ENCODE measurements at places on chromosomes 7 and 10.

- no peak for DNase-seq
Measured at GRCh38 chr7:97513326-97513725, 218.6 kb upstream of the TAC1 start.

DNA sequence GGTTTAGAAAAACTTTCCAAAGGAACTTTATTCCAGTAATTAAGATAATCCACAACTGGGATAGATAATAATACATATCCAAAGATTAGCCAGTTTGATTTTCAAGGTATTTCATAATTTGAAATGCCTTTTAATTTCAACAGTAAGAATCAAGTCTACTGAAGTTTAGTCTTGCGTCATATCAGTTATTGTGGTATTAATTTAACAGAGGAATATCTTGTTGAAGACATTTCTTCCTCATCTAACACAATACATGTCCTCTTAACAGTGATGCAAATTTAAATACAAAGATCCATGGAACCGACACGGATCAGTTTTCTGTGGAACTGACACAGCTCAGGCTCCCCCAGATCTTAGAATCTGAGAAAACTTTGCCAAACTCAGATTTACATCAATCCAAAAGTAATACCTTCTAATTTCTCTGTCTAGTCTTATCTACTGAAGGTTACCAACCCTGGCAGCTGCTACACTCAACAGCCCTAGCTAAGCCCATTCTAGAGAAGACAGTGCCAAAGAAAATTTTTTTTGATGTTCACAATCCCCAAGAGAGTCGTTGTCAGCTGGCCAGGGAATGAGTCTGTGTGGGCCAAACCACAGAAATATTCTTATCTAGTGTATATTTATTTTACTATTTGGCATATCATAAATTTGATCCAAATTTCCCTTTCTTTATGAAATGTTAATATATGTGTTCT lies 365.2 kb upstream of the MEOX2 start:
- DNase-seq: no peak

GRCh38 chr10:24097751-24098207 lies 111.2 kb upstream of the KIAA1217 start:
- peak; percentile 43 for DNase-seq

DNA sequence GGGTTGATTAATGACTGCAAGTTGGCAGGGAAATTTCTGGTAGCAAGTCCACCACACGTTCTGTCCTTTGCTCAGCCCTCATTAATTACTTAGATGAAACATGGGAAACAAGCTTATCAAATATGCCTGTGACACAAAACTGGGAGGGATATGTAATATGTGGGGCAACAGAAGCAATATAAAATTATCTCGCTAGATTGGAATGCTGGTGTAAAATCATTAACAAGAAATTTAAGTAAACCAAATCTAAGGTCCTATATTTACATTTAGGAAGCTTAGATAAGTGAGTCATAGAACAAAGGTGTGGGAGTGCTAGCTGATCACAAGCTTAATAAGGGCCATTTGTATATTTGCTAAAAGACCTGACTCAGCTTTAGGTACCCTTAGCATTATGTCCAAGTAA lies 23.5 kb downstream of the TRPV5 start:
- peak; percentile 32 for DNase-seq

All from kidney tubule cell (primary cell).